ENCODE measurements at places on chromosomes 6 and 20.

DNA sequence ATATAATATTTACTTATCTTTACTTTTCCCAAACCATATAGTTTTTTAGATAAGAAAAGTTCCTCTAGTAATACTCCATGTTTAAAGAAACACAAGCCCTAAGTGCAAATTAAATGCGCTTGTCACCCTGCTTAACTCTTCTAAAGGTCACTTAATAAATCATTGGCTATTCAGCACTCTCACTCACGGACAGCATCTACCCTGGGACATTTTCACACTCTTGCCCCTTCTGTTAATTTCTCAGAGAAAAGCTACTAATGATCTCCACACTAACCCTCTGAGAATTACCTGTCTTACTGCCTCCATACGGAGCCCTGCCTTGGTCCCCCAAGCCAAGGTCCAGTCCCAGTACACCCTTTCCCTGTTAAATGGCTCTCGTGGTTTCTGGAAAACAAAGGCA lies 102.2 kb downstream of the NRN1 start:
- DNase-seq: no peak

DNA sequence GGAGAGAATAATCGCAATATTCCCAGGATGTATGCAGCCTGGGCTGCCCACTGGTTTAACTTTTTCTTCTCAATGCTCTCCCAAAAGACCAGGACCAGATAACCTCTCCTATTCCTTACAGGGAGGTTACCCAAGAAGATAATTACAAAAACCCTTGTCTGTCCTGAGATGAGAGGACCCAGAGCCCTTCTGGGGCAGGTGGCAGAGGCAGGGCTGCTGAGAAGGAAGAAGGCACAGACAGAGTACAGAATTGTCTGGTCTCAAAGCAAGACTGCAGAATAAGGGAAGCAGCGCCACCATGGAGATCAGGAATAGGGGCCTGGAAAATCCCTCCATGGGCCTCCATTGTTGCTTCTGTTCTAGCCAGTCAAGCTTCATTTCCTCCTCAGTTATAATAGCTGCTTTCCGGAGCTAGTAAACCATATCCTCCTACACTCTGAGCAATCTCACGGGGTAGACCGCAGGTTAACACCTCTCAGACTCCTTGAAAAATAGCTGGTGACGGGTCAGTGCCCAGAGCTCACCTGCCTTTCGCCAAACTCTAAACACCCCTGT lies 463 bp upstream of the HLA-DMB start:
- DNase-seq: peak; percentile 93

GRCh38 chr20:22797103-22797502 lies 212.7 kb upstream of the FOXA2 start:
- no peak for DNase-seq

- no peak for DNase-seq
Measured at GRCh38 chr6:169470790-169471189, 217.1 kb upstream of the THBS2 start.

DNA sequence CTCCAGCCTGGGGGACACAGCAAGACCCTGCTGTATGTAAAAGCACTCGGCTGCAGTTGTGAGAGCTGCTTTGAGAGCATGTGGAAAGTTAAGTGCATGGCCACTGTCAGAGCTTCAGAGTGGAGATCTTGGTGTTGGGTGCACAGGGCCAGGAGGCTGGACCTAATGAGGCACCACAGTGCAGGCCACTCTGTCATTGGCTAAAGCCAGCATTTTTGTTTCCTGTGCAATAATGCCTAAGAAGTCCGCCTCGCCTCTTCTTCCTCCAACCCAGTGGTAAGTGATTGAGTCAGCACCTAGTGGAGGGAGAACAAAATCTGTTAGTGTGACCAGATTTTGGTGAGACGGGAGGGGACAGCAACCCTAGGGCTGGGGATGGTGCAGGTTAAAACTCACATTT lies 60.6 kb downstream of the SSR1 start:
- no peak for DNase-seq

All from OCI-LY7 (cell line).